Activated CD8-positive, alpha-beta memory T cell treated with anti-CD3 and anti-CD28 coated beads, Interleukin-2, amount 50 U/mL, for 48 hours (primary cell): ENCODE measurements at places on chromosomes 5 and 9.

DNA sequence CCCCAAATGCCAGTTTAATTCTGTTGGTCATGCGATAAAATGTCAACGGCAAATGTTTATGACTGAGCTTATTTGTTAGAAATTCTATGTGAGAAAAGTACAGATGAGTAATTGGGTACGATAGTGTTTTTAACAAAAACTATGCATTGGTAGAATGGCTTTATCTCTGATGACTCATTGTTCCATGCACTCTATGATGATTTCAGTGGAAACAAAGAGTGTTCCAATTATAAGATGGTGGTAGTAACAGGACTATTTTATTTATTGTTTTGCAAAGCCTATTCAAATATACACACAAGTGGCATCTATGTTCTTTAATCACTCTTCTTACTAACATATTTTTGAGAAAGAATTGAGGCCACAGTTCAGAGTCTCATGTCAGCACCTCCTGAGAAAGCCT, 353.7 kb upstream of the IRX2 start:
- no peak for DNase-seq

- DNase-seq, result no peak
Observed at GRCh38 chr5:1172007-1172581, 29.3 kb upstream of the SLC6A19 start.

- no peak for DNase-seq
Observed at GRCh38 chr5:148625250-148625649, 29.1 kb downstream of the HTR4 start.

- DNase-seq, result no peak
Observed at GRCh38 chr5:89098199-89098756, 215.3 kb upstream of the MEF2C start.

DNA sequence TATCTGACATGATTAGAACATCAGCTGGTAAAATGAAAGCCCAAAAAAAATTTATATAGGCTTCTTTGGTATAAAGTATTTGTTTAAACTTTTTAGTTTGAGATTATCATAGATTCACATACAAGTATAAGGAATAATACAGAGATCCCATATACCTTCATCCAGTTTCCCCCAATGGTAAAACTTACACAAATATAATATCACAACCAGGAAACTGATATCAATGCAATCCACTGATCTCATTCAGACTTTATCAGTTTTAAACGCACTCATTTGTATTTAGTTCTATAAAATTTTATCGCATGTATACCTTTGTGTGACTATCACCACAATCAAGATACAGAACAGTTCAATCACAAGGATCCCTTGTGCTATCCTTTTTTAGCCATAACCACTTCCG, 3.8 kb downstream of the FAM114A2 start:
- no peak for DNase-seq

DNA sequence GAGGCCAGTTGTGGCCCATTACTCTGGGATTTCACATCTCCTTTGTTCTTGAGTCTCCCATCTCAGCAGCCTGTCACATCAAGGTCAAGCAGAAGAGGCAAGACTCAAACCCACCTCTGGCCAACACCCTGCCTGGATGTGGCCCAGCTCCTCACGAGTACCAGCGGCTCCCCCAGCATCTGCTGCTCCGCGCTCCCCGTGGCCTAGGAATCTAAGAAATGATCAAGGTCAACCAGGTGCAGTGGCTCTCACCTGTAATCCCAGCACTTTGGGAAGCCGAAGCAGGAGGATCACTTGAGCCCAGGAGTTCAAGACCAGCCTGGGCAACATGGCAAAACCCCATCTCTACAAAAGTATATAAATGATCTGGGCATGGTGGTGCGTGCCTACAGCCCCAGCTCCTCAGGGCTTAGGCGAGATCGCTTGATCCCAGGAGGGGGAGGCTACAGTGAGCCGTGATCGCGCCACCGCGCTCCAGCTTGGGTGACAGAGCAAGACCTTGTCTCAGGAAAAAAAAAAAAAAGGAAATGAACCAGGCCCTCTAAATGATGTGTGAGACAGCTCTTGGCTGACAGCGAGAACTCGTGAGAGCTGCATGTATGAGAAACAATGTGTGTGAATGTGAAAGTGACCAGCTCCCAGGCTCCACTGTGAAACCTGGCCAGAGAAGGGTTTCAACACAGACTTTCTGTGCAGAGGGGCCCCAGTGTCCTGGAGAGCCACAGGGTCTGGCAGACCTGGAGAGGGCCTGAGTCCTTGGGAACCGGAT, 61.6 kb upstream of the ANGPTL2 start:
- no peak for DNase-seq

GRCh38 chr5:35898952-35899660, 39.3 kb downstream of the CAPSL start:
- no peak for DNase-seq

GRCh38 chr9:19416143-19416542, 7.3 kb downstream of the ACER2 start:
- no peak for DNase-seq

GRCh38 chr5:53001541-53001940, 12.4 kb downstream of the ITGA2 start:
- no peak for DNase-seq

- DNase-seq, result no peak
Observed at GRCh38 chr5:78610636-78611035, 37.9 kb downstream of the LHFPL2 start.

GRCh38 chr5:142106061-142106460, 2.5 kb upstream of the NDFIP1 start:
- no peak for DNase-seq

DNA sequence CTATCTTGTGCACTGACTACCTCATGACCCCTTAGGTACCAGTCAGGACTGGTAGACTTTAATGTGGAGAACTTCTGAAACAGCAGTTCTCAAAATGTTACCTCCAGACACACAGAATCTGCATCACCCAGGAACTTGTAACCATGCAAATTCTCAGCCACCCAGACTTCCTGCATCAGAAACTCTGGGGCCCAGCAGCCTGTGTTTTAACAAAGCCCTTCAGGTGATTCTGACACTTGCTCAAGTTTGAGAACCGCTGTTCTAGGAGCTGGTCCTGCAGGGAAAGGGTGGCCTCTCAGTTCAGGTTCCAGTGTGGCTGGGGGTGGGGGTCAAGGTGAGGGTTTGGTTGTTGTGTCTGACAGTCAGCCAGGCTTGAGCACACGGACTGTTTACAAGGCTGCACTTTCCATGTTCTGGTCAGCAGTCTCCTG, 28.4 kb downstream of the ZFP62 start:
- DNase-seq, result no peak

DNA sequence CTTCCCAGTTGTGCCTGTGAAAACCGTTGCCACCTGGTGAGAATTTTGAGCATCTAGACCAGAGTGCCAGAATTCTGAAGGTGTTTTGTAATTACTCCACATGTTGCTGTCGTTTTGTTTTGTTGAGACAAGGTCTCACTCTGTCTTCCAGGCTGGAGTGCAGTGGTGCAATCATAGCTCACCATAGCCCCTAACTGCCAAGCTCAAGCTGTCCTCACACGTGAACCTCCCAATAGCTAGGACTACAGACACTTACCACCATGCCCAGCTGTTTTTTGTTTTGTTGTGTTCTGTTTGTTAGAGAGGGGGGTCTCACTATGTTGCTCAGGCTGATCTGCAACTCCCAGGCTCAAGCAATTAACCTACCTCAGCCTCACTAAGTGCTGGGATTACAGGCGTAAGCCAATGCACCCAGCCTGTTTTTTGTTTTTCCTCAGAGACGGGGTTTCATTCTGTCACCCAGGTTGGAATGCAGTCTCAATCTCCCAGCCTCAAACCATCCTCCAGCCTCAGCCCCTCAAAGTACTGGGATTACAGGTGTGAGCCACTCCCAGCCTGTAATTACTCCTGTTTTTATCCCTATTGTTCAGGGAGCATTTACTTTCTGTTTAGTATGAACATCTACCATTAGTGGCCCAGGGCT, 121.1 kb upstream of the DMRT1 start:
- no peak for DNase-seq

DNA sequence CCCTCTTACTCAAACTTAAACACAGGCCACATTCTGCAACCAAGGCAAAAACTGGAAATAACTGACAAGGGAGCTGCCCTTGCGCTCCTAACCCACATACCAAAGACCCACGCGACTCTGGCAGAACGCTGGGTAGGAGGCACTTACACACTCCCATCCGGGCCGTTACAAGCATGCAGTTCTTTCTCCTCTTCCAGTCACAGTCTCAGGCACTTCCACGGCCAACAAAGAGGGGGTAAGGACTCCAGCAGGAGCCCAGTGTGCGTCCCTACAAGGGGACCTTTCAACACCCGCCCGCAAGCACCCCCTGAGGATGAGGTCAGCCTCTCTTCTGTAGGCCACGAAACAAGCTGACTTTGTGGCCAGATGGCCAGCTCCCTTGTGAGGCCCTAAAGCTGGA, 57.4 kb downstream of the SERINC5 start:
- DNase-seq, result no peak

GRCh38 chr9:14497476-14497875, 183.5 kb upstream of the NFIB start:
- no peak for DNase-seq

DNA sequence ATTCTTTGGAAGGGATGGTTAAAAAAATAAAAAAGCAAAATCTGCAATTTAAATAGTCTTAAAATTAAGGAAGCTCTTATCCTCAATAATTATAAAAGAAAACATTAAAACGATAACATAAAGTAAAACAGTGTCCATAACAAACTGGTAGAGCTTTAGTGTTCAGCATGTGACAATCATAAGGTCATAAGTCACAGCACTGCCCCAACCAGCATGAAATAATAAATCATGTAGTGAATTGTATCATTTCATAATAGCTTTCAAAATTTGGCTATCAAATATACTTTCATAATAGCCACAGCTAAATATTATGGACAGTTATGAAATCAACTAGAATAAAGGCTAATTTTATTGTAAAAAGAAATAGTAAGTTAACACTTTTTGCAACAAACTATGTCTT, 10.0 kb downstream of the NR3C1 start:
- no peak for DNase-seq

DNA sequence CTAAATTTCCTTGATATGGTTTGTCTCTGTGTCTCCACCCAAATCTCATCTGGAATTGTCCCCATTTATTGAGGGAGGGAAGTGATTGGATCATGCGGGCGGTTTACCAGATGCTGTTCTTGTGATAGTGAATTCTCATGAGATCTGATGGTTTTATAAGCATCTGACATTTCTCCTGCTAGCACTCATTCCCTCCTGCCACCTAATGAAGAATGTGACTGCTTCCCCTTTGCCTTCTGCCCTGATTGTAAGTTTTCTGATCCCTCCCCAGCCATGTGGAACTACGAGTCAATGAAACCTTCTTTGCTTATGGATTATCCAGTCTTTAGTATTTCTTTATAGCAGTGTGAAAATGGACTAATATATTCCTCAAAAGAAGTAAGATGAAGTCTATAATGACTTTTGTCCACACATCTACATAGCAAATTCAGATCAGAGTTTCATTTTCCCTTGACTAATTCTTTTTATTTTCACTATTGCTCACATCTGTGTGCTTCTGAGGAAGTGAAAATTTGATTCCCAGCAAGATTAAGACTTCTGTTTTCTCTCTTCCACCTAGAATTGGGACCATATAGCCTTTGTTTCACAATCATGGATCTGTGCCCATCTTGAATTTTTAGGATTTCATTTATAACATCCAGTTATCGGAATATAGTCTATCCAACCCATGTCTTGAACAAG, 393.5 kb downstream of the DMAC1 start:
- DNase-seq, result no peak

- no peak for DNase-seq
Observed at GRCh38 chr5:161093100-161093499, 241.1 kb upstream of the ATP10B start.

GRCh38 chr5:77697692-77698091, 59.2 kb upstream of the OTP start:
- DNase-seq, result no peak

DNA sequence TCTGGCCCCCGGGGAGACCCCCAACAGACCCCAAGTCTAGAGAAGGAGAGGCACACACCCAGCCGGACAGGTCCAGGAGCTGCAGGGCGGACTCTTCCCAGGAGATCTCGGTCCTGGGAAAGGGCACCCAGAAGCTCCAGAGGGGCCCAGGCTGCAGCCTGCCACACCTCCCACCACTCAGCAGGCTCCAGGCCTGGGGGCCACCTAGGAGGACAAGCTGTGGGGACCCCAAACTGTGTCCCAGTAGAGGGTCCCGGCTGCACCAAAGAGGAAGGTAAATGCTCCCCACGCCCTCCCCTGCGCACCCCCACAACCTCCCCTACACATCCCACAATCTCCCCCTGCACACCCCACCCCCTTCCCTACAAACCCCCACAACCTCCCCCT, 48.5 kb downstream of the PLEKHG4B start:
- DNase-seq, result no peak

DNA sequence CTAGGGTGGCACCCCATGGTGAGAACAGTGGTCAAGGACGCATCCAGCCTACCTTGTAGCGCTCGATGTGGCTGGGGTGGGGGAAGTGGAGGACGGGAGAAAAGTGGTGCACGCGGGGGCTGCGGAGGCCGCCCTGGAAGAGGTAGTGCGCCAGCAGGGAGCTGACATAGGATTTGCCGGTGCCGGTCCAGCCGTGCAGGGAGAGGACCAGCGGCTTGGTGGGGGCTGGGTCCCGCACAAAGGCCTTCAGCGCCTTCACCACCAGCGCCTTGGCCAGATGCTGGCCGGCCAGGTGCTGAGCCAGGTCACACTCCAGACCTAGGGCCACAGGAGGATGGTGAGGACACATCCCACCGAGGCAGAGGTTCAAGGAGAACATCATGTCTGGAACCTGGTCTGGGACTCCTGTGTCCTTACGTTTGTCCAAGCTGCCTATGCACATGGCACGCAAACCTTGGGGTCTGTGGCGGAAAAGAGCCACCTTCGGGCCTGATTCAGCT, 797 bp downstream of the TOR2A start:
- DNase-seq, result no peak

DNA sequence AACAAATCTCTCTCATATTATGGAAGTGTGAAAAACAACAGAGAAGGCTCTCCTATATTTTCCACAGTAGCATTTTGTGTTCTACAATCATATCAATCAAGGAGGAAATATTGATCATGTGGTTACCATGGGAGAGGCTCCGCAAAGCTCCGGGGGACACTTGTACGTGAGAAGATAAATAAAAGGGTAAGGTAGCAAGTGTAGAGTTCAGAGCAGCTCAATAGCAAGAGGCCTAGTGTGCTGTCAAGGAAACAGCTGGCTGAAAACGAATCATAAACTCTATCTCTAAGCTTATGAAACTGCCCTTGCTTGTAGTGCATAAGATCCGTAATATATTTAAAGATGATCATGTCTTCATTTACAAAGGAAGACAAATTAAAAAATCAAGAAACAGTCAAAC, 57.5 kb downstream of the CDH18 start:
- DNase-seq, result no peak

DNA sequence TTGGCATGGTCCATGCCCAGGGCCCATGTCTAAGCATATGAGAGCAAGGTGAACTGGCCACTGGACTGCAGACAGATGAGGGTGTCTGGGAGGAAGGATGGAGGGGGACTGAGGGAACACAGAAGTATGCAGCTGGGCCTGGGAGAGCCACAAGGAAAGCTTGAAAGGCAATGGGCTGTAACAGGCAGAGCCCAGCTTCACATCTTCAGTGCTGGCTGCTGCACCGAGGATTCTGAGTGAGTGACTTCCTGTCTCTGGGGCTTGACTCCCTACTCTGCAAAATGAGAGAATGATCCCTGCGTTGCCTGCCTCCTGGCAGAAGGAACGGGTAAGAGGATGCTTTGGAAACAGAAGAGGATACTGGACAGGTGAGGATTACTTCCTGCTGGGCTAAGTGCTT, 29.0 kb downstream of the COL15A1 start:
- no peak for DNase-seq

- no peak for DNase-seq
Observed at GRCh38 chr5:59103303-59103702, 520.4 kb downstream of the RAB3C start.

GRCh38 chr9:3650994-3651622, 125.3 kb upstream of the RFX3 start:
- no peak for DNase-seq
